ENCODE measurements at places on chromosomes 2 and 18. TPM values are rescaled to one million over a fixed set of nuclear protein-coding genes. Genes with fewer than 3 reads are reported as not detected.

DNA sequence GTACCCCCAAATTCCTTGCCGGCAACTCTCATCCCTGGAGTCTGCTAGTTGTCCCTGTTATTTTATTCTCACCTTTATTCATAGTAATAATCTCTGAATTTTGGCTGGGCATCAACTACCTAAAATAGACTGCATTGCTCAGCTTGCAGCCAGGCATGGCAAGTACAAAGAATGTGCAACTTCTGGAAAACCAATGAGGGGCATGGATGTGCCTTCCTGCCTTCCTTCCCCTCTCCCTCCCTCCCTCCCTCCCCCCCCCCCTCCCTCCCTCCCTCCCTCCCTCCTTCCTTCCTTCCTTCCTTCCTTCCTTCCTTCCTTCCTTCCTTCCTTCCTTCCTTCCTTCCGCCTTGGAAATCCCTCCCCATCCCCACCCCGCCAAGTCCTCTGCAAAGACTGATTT, 162.8 kb downstream of the CCDC148 start:
- no peak for DNase-seq

GRCh38 chr2:111048856-111049768, 71.6 kb upstream of the BCL2L11 start:
- no peak for DNase-seq

DNA sequence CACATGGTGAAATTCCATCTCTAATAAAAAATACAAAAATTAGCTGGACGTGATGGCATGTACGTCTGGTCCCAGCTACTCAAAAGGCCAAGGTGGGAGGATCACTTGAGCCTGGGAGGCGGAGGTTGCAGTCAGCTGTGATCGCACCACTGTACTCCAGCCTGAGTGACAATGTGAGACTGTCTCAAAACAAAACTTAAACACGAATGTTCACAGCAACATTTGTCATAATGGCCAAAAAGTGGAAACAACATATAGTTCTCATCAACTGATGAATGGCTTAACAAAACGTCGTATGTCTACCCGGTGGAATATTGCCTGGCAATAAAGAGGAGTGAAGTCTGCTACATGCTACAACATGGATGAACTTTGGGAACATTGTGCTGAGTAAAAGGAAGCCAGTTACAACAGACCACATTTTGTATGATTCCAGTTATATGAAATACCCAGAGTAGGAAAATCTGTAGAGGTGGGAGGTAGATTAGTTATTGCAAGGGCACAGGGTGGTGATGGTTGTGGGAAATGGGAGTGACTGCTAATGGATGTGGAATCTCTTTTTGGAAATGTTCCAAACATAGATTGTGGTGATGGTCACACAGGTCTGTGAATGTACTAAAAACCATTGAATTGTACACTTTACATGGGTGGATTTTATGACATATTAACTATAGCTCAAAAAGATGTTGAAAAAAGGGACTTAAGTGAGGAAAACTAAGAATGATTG, 478.2 kb downstream of the PTPRM start:
- no peak for DNase-seq

DNA sequence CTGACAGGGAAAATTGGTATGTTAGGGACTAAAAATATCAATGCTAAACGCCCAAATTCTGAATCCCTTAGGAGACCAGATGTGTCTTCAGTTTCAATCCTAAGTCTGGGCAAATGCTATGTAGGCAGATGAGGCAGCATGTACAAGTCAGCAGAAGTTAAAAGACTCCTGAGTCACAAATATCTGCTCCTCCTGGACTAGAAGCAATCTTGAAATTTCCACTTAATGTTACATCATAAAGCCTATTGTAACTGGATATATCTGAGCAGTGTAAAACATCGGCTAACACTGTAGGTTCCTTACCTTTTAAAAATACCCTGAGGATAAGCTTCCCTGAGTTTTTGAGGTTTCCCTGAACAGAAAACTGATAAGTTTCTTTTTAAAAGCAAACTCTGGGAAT, 1087.6 kb upstream of the PIK3C3 start:
- DNase-seq, result no peak

DNA sequence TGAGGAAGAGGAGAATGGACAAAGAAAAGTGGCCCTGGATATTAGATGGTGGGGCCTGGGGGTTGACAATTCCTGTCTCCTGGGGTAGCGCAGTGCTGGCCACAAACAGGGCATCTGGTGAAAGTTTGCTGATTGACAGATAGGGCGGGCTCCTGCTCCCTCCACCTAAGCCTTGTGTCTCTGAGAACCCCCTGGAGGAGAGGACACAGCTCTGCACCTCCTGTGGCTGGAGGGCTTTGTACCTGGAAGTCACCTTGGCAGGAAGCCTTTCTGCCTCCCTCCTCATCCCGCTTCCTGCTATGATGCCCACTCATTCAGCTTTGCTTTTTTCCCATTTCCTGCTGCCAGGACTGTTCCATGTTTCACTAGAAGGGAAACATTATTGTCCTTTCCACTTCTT, 72.4 kb downstream of the RHOB start:
- no peak for DNase-seq

LINC00305 gene
- polyA plus RNA-seq, result not detected

DNA sequence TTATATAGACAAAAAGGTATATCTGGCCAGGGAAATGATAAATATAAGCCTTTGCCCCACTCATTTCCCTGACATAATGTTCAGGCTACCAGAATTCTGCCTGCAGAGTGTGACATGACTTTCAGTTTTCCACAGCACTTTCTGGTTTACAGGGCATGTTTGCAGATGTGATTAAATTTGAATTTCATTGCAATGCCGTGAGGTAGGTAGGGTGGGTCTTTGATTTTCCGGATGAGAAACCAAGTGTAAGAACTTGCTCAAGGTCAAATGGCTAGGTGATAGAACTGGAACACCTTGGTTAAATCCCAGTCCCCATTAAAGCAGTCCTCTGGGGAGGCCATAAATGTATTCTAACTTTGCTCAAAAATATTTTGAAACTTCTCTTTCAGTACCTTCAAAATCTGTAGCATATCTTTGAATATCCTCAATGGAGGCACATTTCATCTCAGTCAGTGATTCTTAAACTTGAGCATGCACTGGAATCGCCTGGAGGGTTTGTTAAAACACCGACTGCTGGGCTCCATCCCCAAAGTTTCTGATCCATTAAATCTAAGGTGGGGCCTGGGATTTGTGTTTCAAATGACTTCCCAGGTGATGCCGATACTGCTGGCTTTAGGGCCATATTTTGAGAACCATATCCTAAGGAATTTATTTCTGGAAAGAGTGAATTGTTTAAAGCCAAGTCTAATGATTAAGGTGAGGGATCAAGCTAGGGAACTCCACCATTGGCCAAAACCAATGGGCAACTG, 35.0 kb downstream of the MRPL33 start:
- no peak for DNase-seq

DNA sequence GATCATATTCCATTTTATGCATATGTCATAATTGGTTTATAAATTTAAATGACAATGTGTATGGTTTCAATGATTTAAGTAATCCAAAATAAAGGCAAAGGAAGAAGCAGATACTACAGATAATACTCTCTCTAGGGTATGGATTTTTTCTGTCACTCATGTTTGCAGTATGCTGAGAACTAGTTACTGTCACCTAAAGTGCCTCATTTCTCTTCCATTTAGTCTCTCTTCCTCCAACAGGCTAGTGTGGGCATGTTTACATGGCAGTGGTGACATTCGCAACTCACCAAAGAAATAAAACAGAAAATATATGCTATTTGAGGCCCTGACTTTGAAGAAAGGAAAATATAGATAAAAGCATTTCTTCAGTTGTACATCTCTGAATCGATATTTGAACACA, 1460.4 kb upstream of the ZEB2 start:
- DNase-seq, result no peak

MAP2 gene
- polyA plus RNA-seq, result 2.9 TPM

DNA sequence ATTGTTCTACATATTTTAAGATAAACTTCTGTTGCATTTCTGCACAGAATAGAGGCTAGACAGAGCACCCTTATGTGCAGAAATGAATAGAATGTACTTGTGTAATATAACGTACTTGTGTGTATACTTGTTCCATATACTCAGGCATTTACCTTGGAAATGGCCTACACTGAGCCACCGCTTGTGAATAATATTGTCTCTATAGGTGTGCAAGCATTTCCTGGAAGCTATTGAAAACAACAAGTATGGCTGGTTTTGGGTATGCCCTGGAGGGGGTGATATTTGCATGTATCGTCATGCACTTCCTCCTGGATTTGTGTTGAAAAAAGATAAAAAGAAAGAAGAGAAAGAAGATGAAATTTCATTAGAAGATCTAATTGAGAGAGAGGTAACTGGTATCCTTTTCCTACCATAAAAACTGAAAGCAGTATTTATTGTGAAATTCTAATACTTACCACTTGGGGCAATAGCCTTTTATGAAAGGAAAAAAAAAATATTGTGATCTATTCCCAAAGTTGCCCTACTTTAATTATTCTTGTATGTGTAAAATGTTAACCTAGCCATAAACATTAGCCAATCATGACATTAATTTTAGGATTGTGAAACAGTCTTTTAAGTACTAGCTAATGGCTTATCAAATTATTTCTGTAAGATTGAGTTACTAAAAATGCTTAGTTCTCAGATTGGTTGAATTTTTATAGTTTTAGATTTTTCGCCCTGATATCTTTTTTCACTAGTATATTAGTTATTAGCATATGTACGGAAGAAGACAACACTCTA, 18.0 kb downstream of the ZC3H15 start:
- no peak for DNase-seq
